ENCODE measurements at places on chromosomes 13 and 19. TPM values are rescaled to one million over a fixed set of nuclear protein-coding genes. Genes with fewer than 3 reads are reported as not detected.

The ABCC4 gene
- 27.4 TPM for total RNA-seq

The GNG8 gene
- total RNA-seq: not detected

The DLL3 gene
- 0.39 TPM for total RNA-seq

The PGLYRP1 gene
- total RNA-seq: not detected

The NLRP5 gene
- not detected for total RNA-seq

The ACTL9 gene
- total RNA-seq: not detected

The ZNF470 gene
- 4.0 TPM for total RNA-seq

The ONECUT3 gene
- not detected for total RNA-seq

The PGLYRP2 gene
- total RNA-seq: not detected

The STOML3 gene
- not detected for total RNA-seq

The ADM5 gene
- total RNA-seq: 1.2 TPM

The TPTE2 gene
- not detected for total RNA-seq

The CAMSAP3 gene
- total RNA-seq: not detected

The CPAMD8 gene
- total RNA-seq: 0.73 TPM

The CGB1 gene
- total RNA-seq: not detected
